ENCODE measurements at places on chromosomes 16 and 17.

DNA sequence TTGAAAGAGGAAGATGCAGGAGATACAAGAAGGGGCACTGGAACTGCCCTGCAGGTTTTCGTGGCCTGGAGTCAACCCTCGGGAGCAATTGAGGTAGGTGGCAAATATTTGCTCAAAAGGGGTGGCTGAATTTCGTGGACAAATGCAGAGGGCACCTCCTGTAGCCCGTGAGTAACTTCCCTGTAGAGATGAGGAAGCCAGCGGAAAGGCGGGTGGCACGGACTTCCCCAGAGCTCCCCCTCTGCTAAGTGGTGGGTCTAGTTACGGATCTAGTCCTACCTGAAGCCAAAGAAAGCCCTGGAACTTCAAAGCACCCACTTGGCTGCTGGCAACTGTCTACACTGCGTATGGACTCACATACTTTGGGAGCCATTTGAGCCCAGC is 1.0 kb upstream of the ATP2C2 start:
- DNase-seq = no peak

DNA sequence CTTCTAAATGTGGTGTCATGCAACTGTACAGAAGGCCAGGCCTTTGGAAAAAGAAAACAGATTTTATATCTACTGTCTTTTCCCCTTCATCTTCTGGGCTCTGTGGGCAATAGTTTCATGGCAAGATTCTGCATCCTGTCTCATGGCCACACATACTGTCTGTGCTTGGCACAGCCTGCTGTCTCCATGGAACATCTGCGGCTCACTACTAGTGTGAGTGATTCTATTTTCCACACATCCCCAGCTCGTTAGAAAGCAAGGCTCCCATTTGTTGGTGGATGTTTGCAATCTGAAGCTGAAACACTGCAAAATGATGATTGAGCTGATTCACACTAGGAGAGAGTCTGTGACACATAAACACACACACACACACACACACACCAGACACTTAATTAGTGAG is 32.4 kb downstream of the CACNG3 start:
- DNase-seq = no peak

- DNase-seq = no peak
These were observed 216.3 kb upstream of the PSMD7 start for GRCh38 chr16:74080311-74080710.

GRCh38 chr17:45325810-45326209 is 9.0 kb upstream of the MAP3K14 start:
- DNase-seq = no peak

DNA sequence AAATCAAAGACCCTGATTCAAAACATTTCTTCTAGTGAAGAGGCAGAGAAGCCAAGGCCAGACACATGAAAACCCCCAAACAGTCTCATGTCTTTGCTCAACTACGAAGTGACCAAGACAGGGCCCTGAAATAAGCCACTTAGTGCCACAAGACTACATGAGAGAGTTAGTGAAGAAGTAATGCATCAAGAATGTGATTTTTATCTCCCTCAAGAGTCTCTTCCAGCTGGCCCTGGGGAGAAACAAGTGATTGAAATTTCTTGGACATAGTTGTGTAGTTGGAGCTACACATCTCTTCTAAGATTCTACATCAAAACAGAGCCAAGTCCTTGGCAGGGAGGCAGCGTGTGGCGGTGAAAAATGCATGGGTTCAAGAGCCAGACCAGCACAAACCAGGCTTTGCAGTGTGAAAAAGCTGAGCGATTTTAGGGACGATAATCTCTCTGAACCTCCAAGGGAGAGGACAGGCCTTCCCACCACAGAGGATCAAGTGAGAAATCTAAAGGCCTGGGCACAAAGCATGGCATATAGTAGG is 30.6 kb downstream of the LYRM1 start:
- no peak for DNase-seq

DNA sequence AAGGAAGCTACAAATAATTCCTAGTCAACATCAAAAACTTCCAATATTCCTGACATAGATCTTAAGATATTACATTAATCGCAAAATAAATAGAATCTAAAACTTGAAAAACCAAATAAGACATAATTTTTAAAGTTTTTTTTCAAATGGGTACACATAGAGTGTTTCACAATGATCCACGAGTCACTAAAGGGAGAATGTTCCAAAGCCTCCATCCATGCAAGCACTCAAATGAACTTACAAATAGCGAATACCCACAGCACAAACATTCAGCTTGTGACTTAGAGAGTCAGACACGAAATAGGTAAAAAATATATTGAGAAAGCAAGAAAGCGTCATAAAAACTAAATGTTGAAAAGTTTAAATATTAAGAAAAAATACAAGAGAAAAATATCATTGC is 65.7 kb downstream of the CEP112 start:
- DNase-seq = no peak

DNA sequence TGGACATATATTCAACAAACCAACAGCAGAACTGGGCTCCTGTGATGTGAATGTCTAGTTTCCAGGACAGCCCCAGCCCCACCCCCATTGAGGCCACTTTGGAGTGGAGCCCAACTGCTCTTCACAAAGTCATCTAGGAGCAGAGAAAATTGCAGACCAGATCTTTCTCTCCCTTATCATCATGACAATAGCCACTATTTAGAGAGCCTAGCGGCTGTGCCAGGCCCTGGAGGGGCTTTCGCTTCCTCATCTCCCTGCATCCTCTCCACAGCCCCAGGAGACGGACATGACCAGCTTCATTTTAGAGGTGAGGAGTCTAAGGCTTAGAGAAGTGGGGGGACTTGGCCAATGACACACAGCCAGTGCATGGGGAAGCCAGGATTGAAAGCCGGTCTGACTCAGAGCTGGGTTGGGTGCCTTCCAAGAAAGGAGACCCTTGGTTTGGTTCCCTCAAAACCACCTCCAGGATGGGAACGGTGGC is 1.4 kb downstream of the PRSS8 start:
- DNase-seq = peak; percentile 43

- no peak for DNase-seq
These were observed 15.3 kb downstream of the WFIKKN2 start for GRCh38 chr17:50850640-50851039.

DNA sequence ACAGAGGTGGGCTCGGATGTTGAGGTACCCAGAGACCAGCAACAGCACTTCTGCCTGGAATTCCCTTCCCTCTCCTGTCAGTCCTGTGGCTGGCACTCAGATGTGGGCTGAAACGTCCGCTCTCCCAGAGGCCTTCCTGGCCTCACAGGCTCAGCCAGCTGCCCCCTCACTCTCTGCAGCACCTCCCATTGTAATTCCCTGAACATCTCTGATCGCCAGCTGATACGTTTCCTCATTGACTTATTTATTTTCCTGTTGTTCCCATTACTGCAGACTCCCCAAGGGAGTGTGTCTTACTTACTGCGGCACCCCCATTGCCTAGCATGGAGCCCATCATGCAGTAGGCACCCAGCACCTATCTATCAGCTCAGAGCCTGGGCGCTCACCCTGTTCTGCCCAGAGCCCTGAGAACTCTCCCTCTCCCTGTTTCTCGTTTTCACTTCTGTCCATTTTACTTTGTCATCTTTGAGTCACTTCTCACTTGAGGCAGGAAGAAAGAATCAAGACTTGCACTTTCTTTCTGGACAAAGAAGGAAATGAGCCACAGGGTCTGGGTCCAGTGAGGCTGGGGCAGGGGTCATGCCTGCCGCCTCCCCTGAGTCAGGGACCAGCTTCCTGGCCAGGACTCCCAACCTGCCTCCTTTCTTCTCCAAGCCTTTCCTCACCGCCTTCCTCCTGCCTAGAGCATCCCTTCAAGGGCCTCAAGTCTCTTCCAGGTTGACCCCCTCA is 10.2 kb downstream of the CDH5 start:
- no peak for DNase-seq

DNA sequence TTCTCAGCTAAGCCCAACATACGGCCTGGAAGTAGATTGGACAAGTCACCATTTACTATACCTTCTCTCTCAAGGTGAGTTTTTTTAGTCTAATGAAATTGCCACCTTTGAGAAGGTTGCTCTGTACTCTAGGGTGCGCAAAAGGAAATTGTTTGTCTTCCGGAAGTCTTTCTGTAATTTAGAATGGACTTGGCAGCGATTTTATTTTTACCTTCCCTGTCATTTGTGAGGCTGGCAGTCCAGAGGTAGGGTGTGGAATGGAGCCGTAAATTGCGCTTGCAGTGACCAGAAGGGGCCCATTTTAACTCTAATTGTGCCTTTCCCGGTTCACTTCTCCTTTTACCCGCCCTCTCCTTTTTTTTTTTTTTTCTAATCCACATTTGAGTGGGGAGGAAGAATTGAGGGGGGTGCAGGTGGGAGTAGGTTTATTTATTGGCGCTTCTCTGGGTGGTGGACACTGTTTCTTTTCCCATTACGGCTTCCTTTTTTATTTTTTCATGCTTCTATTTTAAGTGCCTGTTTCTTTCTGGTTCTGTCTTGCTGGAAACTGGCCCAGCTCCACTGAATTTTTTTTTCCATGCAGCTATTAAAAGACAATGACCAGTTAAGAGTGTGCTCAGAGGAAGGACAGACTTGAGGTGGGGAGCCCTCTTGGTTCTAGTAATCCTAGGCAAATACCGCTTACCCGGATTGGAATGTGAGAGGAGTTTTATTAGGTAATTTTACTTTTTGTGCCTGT is 89.7 kb upstream of the CLEC18A start:
- DNase-seq = no peak

GRCh38 chr17:1541367-1541904 is 21.2 kb downstream of the PITPNA start:
- no peak for DNase-seq

DNA sequence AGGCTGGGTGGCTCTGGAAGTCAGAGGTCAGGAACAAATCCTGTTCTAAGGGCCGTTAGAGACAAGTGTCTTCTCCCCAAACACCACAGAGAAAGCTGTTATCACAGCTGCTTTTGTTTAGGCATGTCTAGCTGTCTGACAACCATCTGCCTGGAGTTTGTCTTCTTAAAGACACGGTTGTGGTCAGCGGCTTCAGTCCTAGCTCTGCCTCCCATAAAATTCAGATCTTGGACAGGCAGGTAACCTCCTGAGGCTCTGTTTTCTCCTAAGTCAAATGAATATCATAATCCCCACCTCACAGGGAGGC is 2.3 kb upstream of the ITGA3 start:
- no peak for DNase-seq

DNA sequence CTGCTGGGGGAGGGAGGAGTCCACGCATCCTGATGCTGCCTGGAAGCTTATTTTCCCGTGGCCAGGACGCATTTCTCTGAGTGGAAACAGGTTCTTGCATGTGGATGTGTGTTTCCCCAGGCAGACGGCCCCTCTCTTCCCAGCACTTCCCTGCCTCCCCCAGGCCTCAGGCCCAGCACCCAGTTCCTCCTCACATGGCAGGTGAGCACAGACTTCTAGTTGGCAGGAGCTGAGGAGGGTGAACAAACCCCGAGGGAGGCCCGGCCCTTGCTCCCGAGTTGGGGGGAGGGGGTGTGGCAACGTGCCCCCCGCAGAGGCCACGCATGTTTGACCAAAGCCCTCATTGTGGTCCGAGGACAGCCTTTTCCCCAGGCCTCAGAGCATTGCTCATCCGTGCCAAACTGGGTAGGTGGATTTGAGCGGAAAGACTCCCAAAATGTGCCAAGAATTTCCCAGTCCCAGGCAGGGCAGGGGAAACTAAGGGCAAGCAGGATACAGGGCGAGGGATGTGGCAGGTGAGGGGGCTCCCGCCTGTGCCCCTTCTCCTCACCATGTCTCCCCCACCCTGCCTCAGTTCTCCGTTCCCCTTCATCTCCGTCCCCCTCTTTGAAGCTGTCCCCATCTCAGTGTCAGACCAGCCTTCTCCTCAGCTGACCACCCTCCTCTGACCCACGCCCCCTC is 1.5 kb upstream of the SPEM1 start:
- no peak for DNase-seq

- DNase-seq = no peak
These were observed 43.5 kb downstream of the MAP1LC3B start for GRCh38 chr16:87435372-87436224.

GRCh38 chr17:5870231-5870953 is 199.8 kb upstream of the WSCD1 start:
- DNase-seq = no peak

DNA sequence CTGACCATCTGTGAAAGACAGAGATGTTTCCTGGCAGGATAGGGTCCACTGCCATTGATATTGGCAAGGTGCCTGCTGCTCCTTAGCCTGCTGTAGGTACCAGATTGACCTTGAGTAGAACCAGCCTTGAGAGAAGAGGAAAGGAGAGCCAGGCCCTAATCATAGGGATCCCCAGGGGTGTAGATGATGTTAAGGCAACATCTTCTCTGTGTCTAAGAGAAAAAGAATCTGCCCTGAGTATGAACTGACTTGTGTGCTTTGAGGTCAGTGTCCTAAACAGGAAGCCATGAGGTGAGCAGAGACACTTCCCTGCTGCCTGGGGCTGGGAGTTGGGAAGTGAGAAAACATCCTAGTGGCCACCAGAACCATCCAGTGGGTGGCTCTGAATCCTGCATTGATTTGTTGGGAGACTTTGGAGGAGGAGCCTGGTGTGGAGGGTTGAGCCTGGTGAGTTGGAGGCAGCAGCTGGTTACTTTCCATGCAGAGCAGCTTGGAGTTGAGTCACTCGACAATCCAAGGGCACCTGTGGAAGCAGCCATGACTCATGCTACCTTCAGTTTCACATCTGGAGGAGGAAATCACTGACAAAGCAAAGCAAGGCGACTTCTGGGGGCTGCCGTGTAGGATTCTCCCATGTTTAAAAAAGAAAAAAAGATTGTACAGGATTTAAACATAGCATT is 47.8 kb downstream of the BMERB1 start:
- no peak for DNase-seq

DNA sequence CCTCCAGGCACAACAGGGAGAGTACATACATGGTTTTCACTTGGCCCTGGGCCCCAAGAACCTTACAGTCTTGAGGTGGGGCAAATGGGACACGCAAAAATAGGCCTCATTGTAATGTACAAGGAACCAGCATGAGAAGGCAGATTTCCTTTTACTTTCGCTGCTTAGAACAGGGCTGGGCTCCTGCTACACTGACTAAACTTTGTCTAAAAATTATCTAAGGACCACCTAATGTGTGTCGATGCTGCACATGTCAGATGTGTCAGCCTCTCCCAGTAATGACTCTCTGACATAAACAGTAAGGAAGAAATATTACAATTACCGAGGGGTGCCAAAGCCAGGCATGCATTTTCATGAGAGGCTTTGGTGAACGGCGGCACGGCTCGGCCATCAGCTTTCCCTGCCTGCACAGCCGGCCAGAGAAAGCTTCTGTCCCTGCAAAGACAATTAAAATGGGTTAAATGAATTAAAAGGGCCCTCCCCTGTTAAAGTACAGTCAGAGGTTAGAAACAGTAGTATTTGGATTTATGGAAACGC is 224.2 kb upstream of the IRX3 start:
- DNase-seq = no peak
